ENCODE measurements at places on chromosomes 1 and 21.

- H3K4me1 ChIP-seq, result peaks cover 3% of the 10 kb centered on the region
- no peak overlapping the region for H3K4me3 ChIP-seq
- peaks cover 40% of the 10 kb centered on the region for H3K27me3 ChIP-seq
- H3K27ac ChIP-seq, result no peak overlapping the region
- no peak for DNase-seq
Measured at GRCh38 chr1:47459253-47459788, 21.5 kb downstream of the FOXD2 start.

GRCh38 chr1:157496121-157496526 lies 56.2 kb downstream of the FCRL5 start:
- DNase-seq, result peak; percentile 56
- peak overlapping the region; percentile 37 for H3K4me3 ChIP-seq
- H3K27me3 ChIP-seq, result peaks cover 1% of the 10 kb centered on the region
- no peaks in the 10 kb centered on the region for H3K36me3 ChIP-seq
- peaks cover 26% of the 10 kb centered on the region for H3K4me1 ChIP-seq
- H3K27ac ChIP-seq, result peak overlapping the region; percentile 43

- no peak overlapping the region for H3K27ac ChIP-seq
- H3K4me1 ChIP-seq, result no peaks in the 10 kb centered on the region
Measured at GRCh38 chr21:15273244-15273643, 208.4 kb upstream of the NRIP1 start.

DNA sequence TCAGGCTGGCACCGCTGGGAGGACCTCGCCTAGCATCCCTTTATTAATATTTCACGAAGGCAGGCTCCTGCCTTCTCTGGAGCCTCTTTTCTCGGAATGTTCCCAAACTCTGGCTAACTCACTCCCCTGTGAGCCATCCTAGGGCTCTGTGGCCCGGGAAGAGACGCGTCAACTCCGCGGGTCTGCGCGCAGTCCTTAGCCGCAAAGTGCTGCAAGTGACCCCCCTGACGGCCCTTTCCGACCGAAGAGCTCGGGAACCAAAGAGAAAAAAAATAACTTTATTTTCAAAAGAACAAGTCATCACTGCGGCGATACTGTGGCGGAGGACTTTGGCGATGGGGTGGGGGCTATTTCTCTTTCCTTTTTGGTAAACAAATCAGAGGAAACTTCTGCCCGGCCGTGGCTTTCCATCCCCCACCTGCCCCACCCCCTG lies 14.6 kb downstream of the NR5A2 start:
- peaks cover 18% of the 10 kb centered on the region for H3K4me1 ChIP-seq
- DNase-seq, result no peak
- no peak overlapping the region for H3K4me3 ChIP-seq
- H3K27ac ChIP-seq, result no peak overlapping the region

GRCh38 chr1:101291562-101292380 lies 55.0 kb downstream of the S1PR1 start:
- H3K4me1 ChIP-seq, result peaks cover 31% of the 10 kb centered on the region
- DNase-seq, result no peak
- peaks cover 6% of the 10 kb centered on the region for H3K36me3 ChIP-seq
- H3K27ac ChIP-seq, result no peak overlapping the region
- H3K27me3 ChIP-seq, result no peaks in the 10 kb centered on the region
- H3K4me3 ChIP-seq, result no peak overlapping the region

- peaks cover 6% of the 10 kb centered on the region for H3K27me3 ChIP-seq
- H3K27ac ChIP-seq, result no peak overlapping the region
- no peak for DNase-seq
- no peak overlapping the region for H3K4me3 ChIP-seq
- H3K36me3 ChIP-seq, result no peaks in the 10 kb centered on the region
Measured at GRCh38 chr1:222413436-222413835, 134.5 kb downstream of the HHIPL2 start.

- DNase-seq, result no peak
- peaks cover 61% of the 10 kb centered on the region for H3K4me1 ChIP-seq
- peak overlapping the region; percentile 83 for H3K4me3 ChIP-seq
- H3K36me3 ChIP-seq, result peaks cover 35% of the 10 kb centered on the region
Measured at GRCh38 chr1:42930178-42931107, 28.2 kb downstream of the SLC2A1 start.
